ENCODE measurements at places on chromosomes 3 and 15.

DNA sequence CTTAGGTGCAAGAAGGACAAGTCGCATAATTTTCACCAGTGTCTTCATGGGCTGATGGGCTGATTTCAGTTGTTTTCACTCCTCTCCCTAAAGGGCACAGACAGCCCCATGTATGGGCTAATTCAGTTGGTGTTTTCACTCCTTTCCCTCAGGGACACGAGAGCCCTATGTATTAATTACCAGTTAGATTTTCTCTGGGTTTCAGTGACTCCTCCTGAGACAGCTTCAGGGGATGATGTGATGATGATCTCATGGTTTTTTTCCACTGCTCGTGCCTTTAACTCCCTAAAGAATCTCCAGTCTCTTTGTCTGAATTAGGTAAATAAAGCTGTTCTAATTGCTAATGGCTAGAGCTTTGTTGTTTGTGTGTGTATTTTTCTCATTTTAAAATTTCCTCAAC, 9.9 kb downstream of the RAMAC start:
- peaks cover 3% of the 10 kb centered on the region for H3K36me3 ChIP-seq
- no peak overlapping the region for H3K4me3 ChIP-seq
- DNase-seq, result no peak
- no peak overlapping the region for H3K27ac ChIP-seq

- H3K36me3 ChIP-seq, result peaks cover 34% of the 10 kb centered on the region
- DNase-seq, result no peak
- no peaks in the 10 kb centered on the region for H3K4me1 ChIP-seq
- no peak overlapping the region for H3K27ac ChIP-seq
- no peak overlapping the region for H3K4me3 ChIP-seq
Observed at GRCh38 chr15:80183886-80184285, 31.1 kb downstream of the FAH start.

DNA sequence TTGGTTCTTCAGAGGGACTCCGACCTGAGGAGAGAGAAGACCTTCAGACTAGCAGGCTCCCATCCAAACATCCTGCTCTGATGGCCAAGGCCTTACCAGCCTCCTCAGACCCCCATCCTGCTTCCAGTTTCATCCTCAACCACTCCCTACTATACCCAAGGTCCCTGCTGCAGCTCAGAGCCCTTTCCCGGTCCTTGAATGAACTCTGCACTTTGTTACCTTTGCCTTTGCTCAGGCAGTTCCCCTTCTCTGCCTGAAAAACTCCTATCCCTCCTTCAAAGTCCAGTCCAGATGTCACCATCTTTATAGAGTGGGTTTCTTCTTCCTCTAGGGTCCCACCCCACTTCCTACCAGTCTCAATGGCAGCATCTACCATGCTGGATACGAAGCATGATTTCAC, 13.1 kb downstream of the EFCAB12 start:
- H3K4me1 ChIP-seq, result no peaks in the 10 kb centered on the region
- no peak overlapping the region for H3K27ac ChIP-seq
- H3K27me3 ChIP-seq, result no peaks in the 10 kb centered on the region
- H3K4me3 ChIP-seq, result no peak overlapping the region

GRCh38 chr3:147395899-147396711, 10.2 kb downstream of the ZIC4 start:
- no peak for DNase-seq
- no peak overlapping the region for H3K4me3 ChIP-seq
- peaks cover 72% of the 10 kb centered on the region for H3K27me3 ChIP-seq
- no peak overlapping the region for H3K27ac ChIP-seq

DNA sequence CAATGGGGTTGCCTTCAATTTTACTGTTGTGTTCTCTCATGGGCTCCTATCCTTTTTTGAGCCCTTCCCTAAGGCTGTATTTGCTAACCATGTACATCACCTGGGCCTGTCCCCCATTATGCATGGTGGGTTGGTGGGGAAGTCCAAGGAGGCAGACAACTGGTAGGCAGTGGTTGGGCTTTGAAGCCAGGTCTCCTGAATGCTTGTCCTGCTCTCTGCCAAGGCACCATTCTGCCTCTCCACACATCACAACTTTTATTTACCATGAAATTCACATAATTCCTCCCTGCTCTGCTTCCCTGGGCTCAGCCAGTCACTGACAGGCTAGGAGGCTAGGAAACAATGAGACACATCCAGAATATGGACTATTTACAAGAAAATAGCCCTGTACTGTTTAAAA, 41.0 kb upstream of the COPB2 start:
- DNase-seq, result no peak
- no peaks in the 10 kb centered on the region for H3K27me3 ChIP-seq
- H3K4me3 ChIP-seq, result no peak overlapping the region
- no peak overlapping the region for H3K27ac ChIP-seq

GRCh38 chr15:100997442-100997841, 78.3 kb downstream of the LRRK1 start:
- no peaks in the 10 kb centered on the region for H3K36me3 ChIP-seq
- no peaks in the 10 kb centered on the region for H3K4me1 ChIP-seq
- no peak overlapping the region for H3K4me3 ChIP-seq
- H3K27ac ChIP-seq, result no peak overlapping the region

GRCh38 chr3:29775340-29775739, 494.5 kb downstream of the RBMS3 start:
- H3K27ac ChIP-seq, result no peak overlapping the region
- H3K4me3 ChIP-seq, result no peak overlapping the region
- no peaks in the 10 kb centered on the region for H3K36me3 ChIP-seq
- H3K27me3 ChIP-seq, result no peaks in the 10 kb centered on the region
- no peak for DNase-seq

DNA sequence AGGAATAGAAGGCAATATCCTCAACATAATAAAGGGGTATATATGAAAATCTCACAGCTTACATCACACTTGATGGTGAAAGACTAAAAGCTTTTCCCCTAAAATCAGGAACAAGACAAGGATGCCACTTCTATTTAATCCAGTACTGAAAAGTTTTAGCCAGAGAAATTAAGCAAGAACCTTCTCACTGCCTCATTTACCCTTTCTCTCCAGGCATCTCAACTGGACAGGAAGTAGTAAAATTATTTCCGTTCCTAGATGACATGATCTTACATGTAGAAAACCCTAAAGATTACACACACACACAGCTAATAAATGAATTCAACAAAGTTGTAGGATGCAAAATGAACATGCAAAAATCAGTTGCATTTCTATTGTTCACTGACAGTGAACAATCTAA, 11.2 kb downstream of the SCAP start:
- H3K4me3 ChIP-seq, result no peak overlapping the region
- DNase-seq, result no peak
- peaks cover 37% of the 10 kb centered on the region for H3K36me3 ChIP-seq
- H3K27ac ChIP-seq, result no peak overlapping the region

Data from T-helper 2 cell treated with Interferon-gamma antibody and Interleukin-4, amounts not matched to agents 5 μg/mL and 100 μg/mL, for 36 hours (primary cell).